ENCODE measurements at places on chromosomes 6 and 20.

GRCh38 chr6:147738516-147739162 is 230.1 kb downstream of the SAMD5 start:
- H3K4me1 ChIP-seq, result no peaks in the 10 kb centered on the region
- no peak overlapping the region for H3K4me3 ChIP-seq

DNA sequence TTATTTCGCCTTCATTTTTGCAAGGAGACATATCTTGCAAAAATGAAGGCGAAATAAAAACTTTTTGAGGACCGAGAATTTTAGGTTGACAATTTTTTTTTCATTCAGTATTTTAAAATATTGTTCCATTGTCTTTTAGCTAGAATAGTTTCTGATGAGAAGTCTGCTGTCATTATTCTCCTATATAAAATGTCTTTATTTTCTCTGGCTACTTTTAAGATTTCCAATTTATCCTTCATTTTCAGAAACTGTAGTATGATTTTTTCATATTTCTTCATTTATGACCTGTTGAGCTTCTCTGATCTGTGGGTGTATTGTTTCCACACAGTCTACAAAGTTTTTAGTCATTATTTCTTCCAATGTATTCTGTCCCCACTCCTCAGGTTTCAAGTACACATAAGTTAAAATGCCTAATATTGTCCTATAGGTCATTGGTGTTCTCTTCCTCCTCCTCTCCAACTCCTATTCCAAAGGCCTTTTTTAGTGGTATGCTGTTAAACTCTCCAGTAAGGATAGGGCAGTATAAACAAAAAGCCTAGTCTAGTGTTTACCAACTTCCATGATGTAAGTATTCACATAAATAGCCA is 15.7 kb downstream of the AHI1 start:
- peaks cover 77% of the 10 kb centered on the region for H3K36me3 ChIP-seq
- no peak overlapping the region for H3K27ac ChIP-seq
- no peak for ATAC-seq
- no peak overlapping the region for H3K4me3 ChIP-seq
- H3K27me3 ChIP-seq, result no peaks in the 10 kb centered on the region
- no peaks in the 10 kb centered on the region for H3K4me1 ChIP-seq

DNA sequence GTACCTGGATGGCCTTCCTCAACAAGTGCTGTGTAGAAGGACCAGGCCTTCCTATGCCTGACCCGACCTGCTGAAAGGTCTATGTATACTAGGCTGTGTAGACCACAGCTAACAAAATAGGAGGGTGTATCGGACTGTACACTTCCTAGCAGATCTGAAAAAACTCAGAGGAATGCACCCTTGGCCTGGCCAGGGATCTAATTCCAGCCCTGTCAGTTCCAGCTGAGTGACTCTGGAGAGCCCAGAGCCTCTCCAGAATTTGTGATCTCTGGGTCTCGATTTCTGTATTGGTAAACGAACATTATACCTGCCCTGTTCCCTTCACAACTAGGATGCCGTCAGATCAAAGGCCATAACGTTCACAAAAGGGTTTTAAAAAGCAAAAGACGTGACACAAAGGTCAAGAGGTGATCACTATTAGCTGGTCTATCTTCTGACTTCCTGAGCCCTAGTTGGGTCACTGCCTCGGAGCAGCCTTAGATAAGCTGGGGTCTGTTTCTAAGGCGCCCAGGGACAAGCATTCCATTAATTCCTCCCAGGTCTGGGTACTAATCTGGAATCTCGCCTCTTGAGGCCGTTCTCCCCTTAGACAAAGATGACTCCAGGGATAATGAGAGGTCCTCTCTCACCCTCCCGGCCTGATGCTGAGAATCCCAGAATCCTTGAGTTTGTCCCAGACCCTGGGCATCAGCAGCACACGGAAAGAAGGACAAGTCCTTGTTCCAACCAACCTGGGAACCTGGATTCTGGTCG is 13.9 kb downstream of the MTCH1 start:
- peaks cover 61% of the 10 kb centered on the region for H3K36me3 ChIP-seq
- no peak overlapping the region for H3K4me3 ChIP-seq
- ATAC-seq, result no peak
- H3K27ac ChIP-seq, result no peak overlapping the region

DNA sequence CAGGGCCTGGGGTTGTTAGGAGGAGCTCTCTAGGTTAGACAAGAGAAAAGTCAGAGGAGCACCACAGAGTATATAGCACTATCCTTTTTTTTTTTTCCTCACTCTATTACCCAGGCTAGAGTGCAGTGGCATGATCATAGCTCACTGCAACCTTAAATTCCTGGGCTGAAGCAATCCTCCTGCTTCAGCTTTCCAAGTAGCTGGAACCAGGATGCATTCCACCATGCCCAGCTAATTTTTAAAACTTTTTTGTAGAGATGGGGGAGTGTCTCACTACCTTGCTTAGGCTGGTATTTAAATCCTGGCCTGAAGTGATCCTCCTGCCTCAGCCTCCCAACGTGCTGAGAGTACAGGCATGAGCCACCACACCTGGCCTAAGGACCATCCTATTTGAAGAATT is 19.3 kb upstream of the AKIRIN2 start:
- H3K27ac ChIP-seq, result no peak overlapping the region
- H3K36me3 ChIP-seq, result no peaks in the 10 kb centered on the region
- H3K4me1 ChIP-seq, result peaks cover 30% of the 10 kb centered on the region
- no peak for ATAC-seq
- no peaks in the 10 kb centered on the region for H3K27me3 ChIP-seq
- H3K4me3 ChIP-seq, result no peak overlapping the region
